ENCODE measurements at places on chromosomes 11 and 22. TPM values are rescaled to one million over a fixed set of nuclear protein-coding genes. Genes with fewer than 3 reads are reported as not detected.

GRCh38 chr11:125285844-125286243 lies 121.3 kb downstream of the PKNOX2 start:
- no peak overlapping the region for H3K4me3 ChIP-seq
- peaks cover 2% of the 10 kb centered on the region for H3K27me3 ChIP-seq
- H3K36me3 ChIP-seq: no peaks in the 10 kb centered on the region
- H3K27ac ChIP-seq: no peak overlapping the region

- no peak for DNase-seq
- no peaks in the 10 kb centered on the region for H3K4me1 ChIP-seq
- H3K27me3 ChIP-seq: no peaks in the 10 kb centered on the region
- no peak overlapping the region for H3K27ac ChIP-seq
- no peak overlapping the region for H3K4me3 ChIP-seq
Measured at GRCh38 chr11:20634044-20634443, 34.6 kb downstream of the SLC6A5 start.

DNA sequence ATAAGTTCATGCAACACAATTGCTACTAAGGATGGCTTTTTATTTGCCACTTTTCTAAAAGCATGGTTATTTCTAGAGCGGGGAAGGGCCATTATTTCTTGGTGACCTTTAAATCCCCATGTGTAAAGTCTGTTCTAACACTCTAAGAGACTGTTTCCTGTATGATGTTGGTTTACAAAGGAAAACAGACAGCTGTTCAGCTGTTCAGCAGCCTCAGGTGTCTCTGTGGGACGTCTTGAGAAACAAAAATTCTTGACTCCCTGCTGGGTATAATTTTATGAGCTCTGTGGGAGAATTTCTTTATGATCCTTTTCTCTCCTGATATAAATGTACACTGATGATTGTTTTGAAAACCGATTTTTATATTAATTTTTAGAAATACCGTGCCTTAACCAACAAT lies 13.9 kb downstream of the MUC15 start:
- no peak overlapping the region for H3K4me3 ChIP-seq
- no peaks in the 10 kb centered on the region for H3K36me3 ChIP-seq
- no peak for DNase-seq
- H3K27me3 ChIP-seq: no peaks in the 10 kb centered on the region
- H3K27ac ChIP-seq: no peak overlapping the region
- no peaks in the 10 kb centered on the region for H3K4me1 ChIP-seq

DNA sequence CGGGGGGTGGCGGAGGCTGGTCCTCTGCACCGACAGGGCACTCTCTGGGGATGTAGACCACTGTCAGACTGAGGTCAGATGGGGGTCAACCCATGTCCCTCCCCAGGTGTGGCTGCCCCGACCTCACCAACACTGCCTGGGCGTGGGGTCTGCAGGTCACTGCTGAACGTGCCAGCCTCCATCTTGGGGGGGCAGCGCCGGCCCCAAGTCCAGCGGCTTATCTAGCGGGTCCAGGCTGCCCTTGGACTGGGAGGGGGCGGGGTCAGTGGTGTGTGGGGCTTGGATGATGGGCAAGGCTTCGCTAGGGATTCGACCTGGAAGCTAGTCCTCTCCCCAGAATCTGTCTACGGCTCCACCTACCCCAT lies 178.2 kb downstream of the IGLL1 start:
- peaks cover 5% of the 10 kb centered on the region for H3K4me1 ChIP-seq
- peak overlapping the region; percentile 51 for H3K4me3 ChIP-seq
- no peaks in the 10 kb centered on the region for H3K36me3 ChIP-seq
- H3K27ac ChIP-seq: no peak overlapping the region

- H3K27ac ChIP-seq: no peak overlapping the region
- H3K4me3 ChIP-seq: no peak overlapping the region
Measured at GRCh38 chr11:103798026-103798425, 238.4 kb upstream of the DDI1 start.

DNA sequence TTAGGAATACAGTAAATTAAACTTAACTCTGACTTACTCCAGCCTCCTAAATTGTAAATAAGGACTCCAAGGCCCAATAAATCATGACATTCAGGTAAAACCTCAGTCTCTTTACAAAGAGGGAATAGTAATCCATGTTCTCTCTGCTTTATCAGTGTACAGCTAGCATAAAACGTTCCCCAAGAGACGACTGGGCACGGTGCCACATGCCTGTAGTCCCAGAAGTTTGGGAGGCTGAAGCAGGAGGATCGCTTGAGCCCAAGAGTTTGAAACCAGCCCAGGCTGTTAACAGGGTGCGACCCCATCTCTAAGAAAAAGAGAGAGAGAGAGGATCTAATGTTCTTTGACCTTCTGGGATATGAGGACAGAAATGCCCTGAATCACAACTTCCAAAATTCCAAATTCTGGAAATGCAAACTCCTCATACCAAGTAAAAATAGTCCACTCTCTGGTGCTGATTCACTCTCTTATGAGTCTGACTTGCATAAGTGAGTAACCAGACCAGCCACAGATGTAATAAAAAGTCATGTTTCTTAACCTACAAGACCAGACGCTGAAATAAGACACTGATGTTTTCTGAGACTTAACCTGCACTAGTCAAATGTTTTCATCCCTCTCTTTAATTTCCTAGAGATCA lies 25.5 kb downstream of the NNMT start:
- H3K4me3 ChIP-seq: no peak overlapping the region
- H3K36me3 ChIP-seq: no peaks in the 10 kb centered on the region
- H3K4me1 ChIP-seq: peaks cover 5% of the 10 kb centered on the region
- H3K27ac ChIP-seq: no peak overlapping the region

The GDPD4 gene
- total RNA-seq: not detected

DNA sequence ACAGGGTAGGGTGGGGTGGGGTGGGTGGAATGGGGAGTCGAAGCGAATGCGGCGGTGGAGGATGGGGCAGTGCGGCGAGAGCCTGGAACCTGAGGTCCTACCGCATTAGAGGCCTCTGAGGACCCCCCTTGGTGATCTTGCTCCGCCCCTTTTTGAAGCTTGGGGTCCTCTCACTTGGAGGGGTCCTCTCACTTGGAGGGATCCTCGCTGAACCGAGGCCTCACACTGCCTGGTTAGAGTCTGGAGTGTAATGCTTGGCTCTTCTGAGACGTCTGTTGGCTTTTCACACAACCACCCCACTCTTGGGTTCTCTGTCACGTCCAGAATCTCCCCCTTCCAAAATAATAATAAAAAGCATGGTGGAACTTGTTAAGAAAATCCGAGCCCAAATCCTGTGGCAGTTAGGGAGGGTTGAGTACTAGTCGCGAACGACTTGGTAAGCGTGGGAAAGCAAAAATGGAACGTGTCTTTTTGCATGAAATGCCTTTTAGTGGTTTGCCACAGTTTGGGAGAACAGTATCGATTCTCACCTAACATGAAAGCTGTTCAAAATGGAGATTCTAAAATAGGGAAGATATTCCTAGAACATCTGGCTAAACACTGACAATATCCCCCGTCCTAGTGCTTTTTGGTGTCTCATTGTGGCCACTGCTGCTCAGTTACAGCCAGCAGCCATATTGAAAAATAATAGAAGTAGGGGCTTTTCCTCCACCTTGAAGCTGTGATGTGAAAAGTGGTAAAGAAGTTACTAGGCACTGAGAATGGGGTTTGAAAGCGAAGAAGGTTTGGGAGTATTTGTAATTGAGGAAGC lies 822 bp downstream of the RBX1 start:
- no peak for DNase-seq
- no peaks in the 10 kb centered on the region for H3K36me3 ChIP-seq

The NXPE2 gene
- not detected for total RNA-seq

DNA sequence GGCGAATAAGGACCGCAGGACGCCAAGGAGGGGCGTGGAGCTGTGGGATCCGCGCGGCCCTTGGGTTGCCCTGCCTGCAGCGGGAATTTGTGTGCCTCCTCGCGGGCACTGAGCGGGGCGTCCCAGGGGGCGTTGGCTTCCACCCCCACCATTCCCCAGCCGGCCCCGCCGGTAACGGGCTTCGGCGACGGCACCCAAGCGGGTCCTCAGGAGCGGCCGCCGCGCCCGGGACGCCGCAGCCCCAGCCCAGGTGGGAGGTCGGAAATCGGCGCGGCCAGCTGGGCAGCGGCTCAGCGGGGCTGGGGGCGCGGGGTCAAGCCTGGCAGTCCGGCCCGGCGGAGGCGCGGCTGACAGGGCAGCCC lies 320 bp downstream of the CLTCL1 start:
- H3K4me1 ChIP-seq: no peaks in the 10 kb centered on the region
- H3K36me3 ChIP-seq: no peaks in the 10 kb centered on the region
- H3K27me3 ChIP-seq: no peaks in the 10 kb centered on the region
- peak; percentile 41 for DNase-seq
- peak overlapping the region; percentile 78 for H3K4me3 ChIP-seq

The TPBGL gene
- 0.19 TPM for total RNA-seq

The MUC5AC gene
- 0.25 TPM for total RNA-seq

The MS4A7 gene
- total RNA-seq: not detected

DNA sequence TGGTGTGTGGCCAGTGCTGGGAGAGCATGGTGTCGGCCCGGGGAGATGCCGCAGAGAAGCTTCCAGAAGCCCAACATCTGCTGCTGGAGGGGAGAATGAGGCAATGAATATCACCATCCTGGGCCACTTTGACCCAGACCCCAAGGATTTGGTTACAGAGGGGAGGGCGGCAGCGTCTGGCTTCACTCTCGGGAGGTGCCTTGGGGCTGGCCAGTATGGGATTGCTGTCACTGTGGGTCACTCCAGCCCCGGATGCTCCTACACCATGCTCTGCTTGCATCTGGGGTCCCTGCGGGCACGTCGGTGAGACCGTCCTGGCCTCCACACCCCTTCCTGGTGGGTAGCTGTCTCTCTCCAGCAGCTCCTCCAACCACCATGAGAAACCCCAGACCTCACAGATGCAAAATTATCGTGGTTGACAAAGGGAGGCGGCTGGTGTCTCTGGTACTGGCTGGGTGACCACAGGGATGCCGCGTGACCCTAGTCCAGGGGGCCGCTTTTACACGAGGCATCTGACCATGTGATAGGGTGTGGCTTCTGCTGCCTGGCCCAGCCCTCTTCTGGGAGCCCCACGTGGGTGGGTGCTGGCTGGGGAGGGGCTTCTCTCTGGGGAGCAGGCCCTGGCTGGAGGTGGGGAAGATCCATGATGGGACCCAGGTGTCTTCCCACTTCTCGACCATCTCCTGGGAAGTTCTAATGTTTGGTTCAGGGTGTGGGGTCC lies 5.7 kb downstream of the KCNQ1 start:
- H3K27ac ChIP-seq: no peak overlapping the region
- no peaks in the 10 kb centered on the region for H3K4me1 ChIP-seq
- peaks cover 4% of the 10 kb centered on the region for H3K27me3 ChIP-seq
- DNase-seq: no peak
- H3K4me3 ChIP-seq: no peak overlapping the region

DNA sequence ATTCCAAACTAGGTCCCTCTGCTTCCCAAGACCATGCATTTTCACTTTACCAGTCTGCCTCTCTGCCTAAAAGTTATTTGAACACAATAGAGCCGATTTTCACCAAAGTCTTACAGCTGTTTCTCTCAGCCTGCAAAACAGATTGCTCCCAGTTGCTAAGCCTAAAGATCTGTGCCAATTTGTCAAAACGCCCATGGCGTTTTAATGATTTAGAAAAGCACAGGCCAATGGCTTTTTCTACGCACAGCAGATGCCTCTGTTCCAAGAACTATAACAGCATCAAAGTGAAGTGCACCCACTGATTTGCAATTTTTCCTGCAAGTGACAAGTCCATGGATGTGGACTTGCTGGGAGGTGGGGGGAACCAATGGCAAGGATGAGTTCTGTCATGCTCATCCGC lies 173.9 kb upstream of the SYN3 start:
- H3K36me3 ChIP-seq: no peaks in the 10 kb centered on the region
- no peak for DNase-seq
- H3K27me3 ChIP-seq: no peaks in the 10 kb centered on the region
- no peak overlapping the region for H3K27ac ChIP-seq

DNA sequence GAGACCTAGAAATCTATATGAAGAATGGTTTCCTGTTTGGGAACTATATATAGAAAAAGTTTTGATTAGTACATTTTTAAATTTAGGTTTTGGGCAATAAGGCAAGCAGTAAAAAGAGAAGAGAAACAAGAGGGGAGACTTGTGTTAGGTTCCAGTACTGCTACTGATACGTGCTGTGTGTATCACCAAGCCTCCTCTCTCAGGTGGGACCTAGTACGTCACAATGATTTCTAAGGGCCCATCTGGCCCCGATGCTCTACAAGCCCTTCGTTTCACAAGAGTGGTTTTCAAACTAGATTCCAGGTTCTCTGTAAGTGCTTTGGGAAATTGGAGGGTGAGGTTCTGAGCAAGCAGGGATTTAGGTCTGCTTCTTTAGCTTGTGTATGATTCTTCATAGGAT lies 39.2 kb downstream of the USP35 start:
- no peak overlapping the region for H3K27ac ChIP-seq
- DNase-seq: no peak
- H3K4me1 ChIP-seq: no peaks in the 10 kb centered on the region
- H3K27me3 ChIP-seq: no peaks in the 10 kb centered on the region
- no peak overlapping the region for H3K4me3 ChIP-seq

DNA sequence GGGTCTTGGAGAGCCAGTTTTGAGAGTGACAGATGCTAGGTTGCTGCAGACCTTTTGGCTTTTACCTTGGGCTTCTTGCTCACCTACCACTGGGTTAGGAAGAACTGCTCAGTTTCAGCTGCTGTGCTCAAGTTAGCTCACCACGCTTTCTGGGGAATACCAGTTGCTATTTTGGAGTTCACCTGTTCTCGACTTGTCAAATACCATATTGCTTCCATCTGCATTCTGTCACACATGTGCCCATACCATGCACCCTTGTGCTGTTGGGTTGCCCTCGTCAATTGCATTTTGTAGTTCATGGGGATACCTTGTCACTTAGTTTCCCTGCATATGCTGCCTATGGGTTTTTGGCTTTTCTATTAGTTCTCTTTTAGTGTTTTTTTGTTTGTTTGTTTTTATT lies 23.0 kb upstream of the BARX2 start:
- H3K27me3 ChIP-seq: 0 out of 2 replicates have a peak, but pooled peaks cover 3% of the 10 kb centered on the region
- no peak for DNase-seq
- no peaks in the 10 kb centered on the region for H3K4me1 ChIP-seq
- no peaks in the 10 kb centered on the region for H3K36me3 ChIP-seq
- no peak overlapping the region for H3K27ac ChIP-seq

DNA sequence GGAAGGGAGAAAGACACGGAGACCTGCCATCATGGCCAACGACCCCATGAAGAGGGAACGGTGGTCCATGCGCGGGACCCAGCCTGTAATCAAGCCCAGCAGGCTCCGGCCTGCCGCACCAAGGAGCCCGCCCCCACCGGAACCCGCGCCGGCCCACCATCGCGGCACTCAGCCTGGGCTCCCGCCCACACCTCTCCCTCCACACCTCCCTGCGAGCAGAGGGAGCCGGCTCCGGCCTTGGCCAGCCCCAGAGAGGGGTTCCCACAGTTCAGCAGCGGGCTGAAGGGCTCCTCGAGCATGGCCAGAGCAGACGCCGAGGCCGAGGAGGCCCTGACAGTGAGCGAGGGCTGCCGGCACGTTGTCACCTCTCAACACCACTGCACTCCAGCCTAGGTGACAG lies 1302.8 kb upstream of the CNTN5 start:
- H3K4me1 ChIP-seq: peaks cover 15% of the 10 kb centered on the region
- H3K27ac ChIP-seq: no peak overlapping the region
- H3K36me3 ChIP-seq: no peaks in the 10 kb centered on the region
- DNase-seq: no peak
- H3K4me3 ChIP-seq: no peak overlapping the region

The OR8G5 gene
- not detected for total RNA-seq

Measured in Caco-2 (cell line).